Smooth muscle cell of the coronary artery (primary cell): ENCODE measurements at places on chromosomes 7 and 10. TPM values are rescaled to one million over a fixed set of nuclear protein-coding genes. Genes with fewer than 3 reads are reported as not detected.

The CALD1 gene
- total RNA-seq: 270 and 510 TPM in 2 replicates

The TAS2R39 gene
- total RNA-seq: 0.35 TPM in 1 of 2 replicates, not detected in the other

The CPA2 gene
- total RNA-seq: 0.08 TPM in 1 of 2 replicates, not detected in the other

The SPDYE5 gene
- 0.12 TPM in 1 of 2 replicates, not detected in the other for total RNA-seq

The ADIRF gene
- total RNA-seq: 44.9 and 184 TPM in 2 replicates

The ABCB1 gene
- 0.75 TPM in 1 of 2 replicates, not detected in the other for total RNA-seq

The ANKRD2 gene
- 0.15 and 0.59 TPM in 2 replicates for total RNA-seq

The GRB10 gene
- 32.6 and 107 TPM in 2 replicates for total RNA-seq

The MYL7 gene
- total RNA-seq: 0.82 TPM in 1 of 2 replicates, not detected in the other

The HYAL4 gene
- total RNA-seq: not detected in 2 replicates

The C10orf67 gene
- not detected in 2 replicates for total RNA-seq

The LRRC18 gene
- not detected in 2 replicates for total RNA-seq

The SRGN gene
- 41.5 and 199 TPM in 2 replicates for total RNA-seq

The AKR1C3 gene
- 132 and 308 TPM in 2 replicates for total RNA-seq

The LIPJ gene
- total RNA-seq: not detected in 2 replicates

The TMEM130 gene
- total RNA-seq: 0.12 and 0.23 TPM in 2 replicates

The MRPS33 gene
- 28.8 and 33.5 TPM in 2 replicates for total RNA-seq

The DNMBP gene
- total RNA-seq: 8.7 and 14.5 TPM in 2 replicates

The SPDYE18 gene
- 0.08 and 0.94 TPM in 2 replicates for total RNA-seq

The KIF11 gene
- 1.2 and 6.5 TPM in 2 replicates for total RNA-seq

The SNX10 gene
- 1.3 TPM in 1 of 2 replicates, not detected in the other for total RNA-seq

The GPRIN2 gene
- 0.08 TPM in 1 of 2 replicates, not detected in the other for total RNA-seq

The GSDME gene
- total RNA-seq: 81.1 and 91.1 TPM in 2 replicates

The EN2 gene
- total RNA-seq: under 0.01 TPM in 1 of 2 replicates, not detected in the other

The CASP7 gene
- total RNA-seq: 27.1 and 37.3 TPM in 2 replicates

The DDC gene
- total RNA-seq: not detected in 2 replicates

The PNPLA8 gene
- total RNA-seq: 20.2 and 22.9 TPM in 2 replicates

The PVRIG gene
- total RNA-seq: not detected in 2 replicates

The AGR3 gene
- total RNA-seq: not detected in 2 replicates

The TMEM270 gene
- not detected in 2 replicates for total RNA-seq

The ASB10 gene
- not detected in 2 replicates for total RNA-seq

The ZNF248 gene
- 6.7 and 7.1 TPM in 2 replicates for total RNA-seq

The BTBD16 gene
- under 0.01 TPM in 1 of 2 replicates, not detected in the other for total RNA-seq

The PNLIPRP3 gene
- total RNA-seq: not detected in 2 replicates

The IMPDH1 gene
- 61.1 and 63.5 TPM in 2 replicates for total RNA-seq

The RBM20 gene
- total RNA-seq: under 0.01 and 0.45 TPM in 2 replicates

The NUPR2 gene
- total RNA-seq: not detected in 2 replicates

The SFRP5 gene
- total RNA-seq: 0.12 and 3.9 TPM in 2 replicates
